ENCODE measurements at places on chromosomes 3 and 15.

DNA sequence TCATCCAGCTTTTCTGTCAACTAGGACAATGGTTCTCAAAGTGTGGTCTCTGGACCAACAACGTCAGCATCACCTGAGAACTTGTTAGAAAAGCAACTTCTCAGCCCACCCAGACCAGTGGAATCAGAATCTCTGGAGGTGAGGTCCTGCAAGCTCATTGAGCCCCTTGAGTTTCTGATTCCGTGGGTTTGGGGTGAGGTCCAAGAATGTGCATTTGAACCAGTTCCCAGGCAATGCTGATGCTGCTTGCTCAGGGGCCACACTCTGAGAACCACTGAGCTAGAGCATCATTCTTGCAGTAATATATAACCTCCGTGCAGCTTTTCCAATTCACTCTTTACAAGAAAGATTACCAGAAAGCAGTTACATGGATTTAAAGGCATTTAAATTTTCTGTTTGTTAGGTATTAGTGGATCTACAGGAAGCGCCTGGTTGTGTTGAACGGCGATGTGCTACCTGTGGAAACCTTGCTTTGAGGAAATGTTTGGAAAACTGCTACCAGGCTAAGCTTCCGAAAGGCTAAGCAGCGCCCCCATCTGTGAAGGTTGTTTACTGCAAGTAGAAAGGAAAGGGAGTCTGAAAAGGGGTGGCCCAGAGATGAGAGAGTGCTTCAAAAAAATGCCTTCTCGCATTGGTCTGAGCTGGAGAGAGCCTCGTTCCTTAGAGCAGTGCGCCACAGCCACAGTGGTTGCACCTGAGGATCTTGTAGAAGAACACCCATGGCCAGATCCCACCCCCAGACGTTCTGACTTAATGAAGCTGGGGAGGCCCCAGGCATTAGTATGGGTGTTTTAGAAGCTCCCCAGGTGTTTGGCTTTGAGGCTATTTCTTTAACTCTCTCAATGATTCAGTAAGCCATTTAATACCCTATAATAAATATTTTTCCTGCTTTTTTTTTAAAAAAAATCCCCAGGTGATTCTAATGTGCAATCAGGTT lies 50.0 kb downstream of the RLBP1 start:
- DNase-seq = peak; percentile 47

DNA sequence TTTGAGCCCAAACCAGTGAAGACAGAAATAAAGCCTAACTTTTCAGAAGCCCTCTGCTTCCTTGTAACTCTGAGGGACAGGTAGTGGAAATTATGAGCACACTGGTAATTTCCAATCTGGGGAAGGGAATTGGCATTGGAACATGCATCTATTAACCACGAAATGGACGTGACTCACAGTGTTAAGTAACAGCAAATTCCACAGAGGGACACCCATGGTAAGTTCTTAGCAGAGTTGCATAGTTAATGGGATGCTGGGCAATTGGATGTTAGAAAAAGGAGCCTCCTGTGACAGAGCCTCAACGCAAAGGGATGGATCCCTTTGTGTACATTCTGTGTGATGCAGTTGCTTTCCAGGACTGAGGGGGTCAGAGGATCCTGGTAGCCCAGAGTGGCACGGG lies 168.6 kb downstream of the SEMA6D start:
- DNase-seq = no peak

DNA sequence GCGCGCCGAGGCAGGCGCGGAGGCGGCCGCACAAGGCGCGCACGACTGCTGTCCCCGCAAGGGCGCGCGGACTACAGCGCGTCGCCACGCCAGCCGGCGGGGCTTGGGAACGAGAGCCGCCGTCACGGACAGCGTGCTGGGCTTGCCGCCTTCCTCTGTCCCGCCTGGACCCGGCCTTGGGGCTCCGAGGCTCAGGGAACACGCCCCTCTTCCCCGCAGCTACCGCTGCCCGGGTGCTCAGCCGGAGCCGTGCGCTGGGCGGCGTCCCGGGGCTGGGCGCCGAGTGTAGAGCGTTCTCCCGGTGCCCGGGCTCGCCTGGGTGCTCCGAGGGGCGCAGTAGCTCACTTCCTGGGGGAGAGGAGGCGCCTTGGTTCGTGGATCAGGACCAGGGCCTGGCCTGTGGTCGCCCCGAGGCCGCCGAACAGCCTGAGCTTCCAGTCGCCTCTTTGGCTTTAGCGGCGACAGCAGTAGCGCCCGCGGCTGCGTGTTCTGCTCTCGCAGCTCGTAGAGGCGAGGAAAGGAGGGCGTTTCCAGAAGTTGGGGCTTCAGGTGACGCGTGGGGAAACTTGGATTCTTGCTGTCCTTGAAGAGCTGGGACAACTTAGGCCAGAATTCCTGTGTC lies 226.7 kb upstream of the C2CD4B start:
- DNase-seq = peak; percentile 41

DNA sequence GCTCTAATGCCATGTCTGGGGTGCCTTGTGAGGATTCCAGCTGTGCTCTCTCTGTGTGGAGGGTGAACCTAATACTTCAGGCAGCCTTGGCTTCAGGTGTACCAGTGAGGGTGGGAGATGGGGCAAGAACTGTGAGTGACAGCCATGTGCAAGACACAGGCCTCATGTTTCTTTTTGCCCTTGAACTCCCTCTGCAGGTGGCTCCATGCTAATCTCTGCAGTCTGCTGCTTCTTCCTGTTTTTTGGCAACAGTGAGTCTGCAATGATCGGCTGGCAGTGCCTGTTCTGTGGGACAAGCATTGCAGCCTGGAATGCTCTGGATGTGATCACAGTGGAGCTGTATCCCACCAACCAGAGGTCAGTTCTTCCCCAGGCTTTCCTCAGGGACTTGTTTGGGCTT lies 189.3 kb downstream of the SV2B start:
- DNase-seq = no peak

GRCh38 chr15:38699633-38700230 lies 135.1 kb upstream of the RASGRP1 start:
- peak; percentile 72 for DNase-seq

- no peak for DNase-seq
Observed at GRCh38 chr3:12705981-12706380, 42.1 kb upstream of the RAF1 start.

DNA sequence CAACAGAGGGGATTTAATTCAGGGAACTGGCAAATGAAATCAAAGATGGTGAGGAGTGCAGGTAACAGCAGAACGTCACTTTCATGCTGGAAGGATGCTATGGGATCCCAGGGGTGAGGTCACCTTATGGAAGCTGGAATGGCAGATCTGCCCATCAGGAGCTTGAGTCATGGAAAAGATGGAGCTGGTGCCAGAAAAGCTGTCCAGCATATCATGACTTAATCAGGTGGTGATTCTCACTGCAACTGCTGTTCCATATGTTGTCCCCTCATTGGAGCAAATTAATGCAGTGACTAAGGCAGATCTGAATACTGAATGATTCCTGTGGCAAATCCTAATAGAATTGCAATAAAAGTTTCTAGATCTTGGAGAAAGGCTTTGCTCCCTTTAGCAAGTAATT lies 38.4 kb downstream of the HHLA2 start:
- no peak for DNase-seq

GRCh38 chr15:89625716-89626115 lies 29.6 kb downstream of the KIF7 start:
- no peak for DNase-seq

- DNase-seq = no peak
Observed at GRCh38 chr3:123831420-123831819, 52.7 kb downstream of the MYLK start.

GRCh38 chr3:55571913-55572312 lies 84.8 kb upstream of the WNT5A start:
- DNase-seq = peak; percentile 15

GRCh38 chr3:144272680-144273079 lies 301.1 kb downstream of the DIPK2A start:
- no peak for DNase-seq

GRCh38 chr3:159458010-159458409 lies 530.6 kb upstream of the IL12A start:
- DNase-seq = no peak

GRCh38 chr15:48371961-48372360 lies 40.7 kb downstream of the DUT start:
- no peak for DNase-seq

GRCh38 chr3:119643528-119643927 lies 16.9 kb downstream of the POPDC2 start:
- peak; percentile 43 for DNase-seq

- no peak for DNase-seq
Observed at GRCh38 chr3:128597900-128598299, 52.7 kb downstream of the RPN1 start.

- DNase-seq = no peak
Observed at GRCh38 chr15:75328493-75329314, 7.2 kb upstream of the COMMD4 start.
